ENCODE measurements at places on chromosomes 11 and 22.

GRCh38 chr11:95925011-95925410, 1.1 kb upstream of the MTMR2 start:
- DNase-seq = no peak

DNA sequence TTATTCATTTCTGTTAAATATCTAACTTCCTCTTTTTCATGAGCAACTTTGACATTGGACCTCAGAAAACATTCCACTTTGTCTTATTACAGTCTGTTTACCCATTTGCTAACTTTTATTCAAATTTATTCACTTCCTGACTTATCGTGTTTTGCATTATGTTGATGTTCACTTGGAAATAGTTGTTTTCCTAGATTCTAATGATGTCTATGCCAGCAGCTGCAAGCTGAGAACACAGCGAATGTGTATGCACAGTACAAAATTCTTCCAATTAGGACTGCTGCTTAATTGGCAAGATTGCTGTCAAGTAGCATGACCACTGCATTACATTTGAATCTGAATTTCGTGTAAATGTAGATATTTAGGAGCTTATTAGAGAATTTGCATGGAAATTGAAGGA, 61.5 kb upstream of the GRIA4 start:
- no peak for DNase-seq

DNA sequence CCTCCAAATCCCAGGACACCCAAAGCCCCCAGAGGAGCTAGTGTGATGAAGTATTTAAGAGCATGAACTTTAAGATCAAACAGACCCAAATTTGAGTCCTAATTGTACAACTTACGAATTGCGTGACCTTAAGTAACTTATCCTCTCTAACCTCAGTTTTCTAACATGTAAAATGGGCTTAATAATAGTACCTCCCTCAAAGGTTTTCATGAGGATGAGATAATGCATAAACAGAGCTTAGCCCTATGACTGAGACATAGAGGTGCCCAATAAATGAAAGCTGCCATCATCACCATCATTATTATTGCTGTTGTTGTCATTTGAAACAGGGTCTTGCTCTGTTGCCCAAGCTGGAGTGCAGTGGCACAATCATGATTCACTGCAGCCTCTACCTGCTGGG, 9.2 kb downstream of the SCN2B start:
- no peak for DNase-seq

GRCh38 chr11:72303179-72303578, 59.2 kb upstream of the PHOX2A start:
- DNase-seq = no peak

DNA sequence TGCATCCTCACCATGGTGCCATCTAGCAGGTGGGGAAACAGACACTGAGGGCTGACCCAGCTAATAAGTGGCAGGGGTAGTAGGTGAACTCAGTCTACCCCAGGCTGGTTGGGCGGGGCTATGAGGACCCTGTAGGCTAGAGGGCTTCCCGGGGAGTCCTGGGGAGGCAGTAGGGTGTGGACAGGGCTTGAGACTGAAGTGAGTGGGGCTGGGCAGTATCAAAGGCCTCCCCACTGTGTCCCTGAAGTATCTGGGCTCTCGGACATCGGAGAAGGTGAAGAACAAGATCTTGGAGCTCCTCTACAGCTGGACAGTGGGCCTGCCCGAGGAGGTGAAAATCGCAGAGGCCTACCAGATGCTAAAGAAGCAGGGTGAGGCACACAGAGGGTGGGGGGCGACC, 11.4 kb downstream of the GGA1 start:
- no peak for DNase-seq

DNA sequence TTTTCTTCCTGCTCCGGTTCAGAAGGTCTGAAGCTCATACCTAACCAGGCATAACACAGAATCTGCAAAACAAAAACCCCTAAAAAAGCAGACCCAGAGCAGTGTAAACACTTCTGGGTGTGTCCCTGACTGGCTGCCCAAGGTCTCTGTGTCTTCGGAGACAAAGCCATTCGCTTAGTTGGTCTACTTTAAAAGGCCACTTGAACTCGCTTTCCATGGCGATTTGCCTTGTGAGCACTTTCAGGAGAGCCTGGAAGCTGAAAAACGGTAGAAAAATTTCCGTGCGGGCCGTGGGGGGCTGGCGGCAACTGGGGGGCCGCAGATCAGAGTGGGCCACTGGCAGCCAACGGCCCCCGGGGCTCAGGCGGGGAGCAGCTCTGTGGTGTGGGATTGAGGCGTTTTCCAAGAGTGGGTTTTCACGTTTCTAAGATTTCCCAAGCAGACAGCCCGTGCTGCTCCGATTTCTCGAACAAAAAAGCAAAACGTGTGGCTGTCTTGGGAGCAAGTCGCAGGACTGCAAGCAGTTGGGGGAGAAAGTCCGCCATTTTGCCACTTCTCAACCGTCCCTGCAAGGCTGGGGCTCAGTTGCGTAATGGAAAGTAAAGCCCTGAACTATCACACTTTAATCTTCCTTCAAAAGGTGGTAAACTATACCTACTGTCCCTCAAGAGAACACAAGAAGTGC, 661 bp upstream of the MALAT1 start:
- peak; percentile 42 for DNase-seq

DNA sequence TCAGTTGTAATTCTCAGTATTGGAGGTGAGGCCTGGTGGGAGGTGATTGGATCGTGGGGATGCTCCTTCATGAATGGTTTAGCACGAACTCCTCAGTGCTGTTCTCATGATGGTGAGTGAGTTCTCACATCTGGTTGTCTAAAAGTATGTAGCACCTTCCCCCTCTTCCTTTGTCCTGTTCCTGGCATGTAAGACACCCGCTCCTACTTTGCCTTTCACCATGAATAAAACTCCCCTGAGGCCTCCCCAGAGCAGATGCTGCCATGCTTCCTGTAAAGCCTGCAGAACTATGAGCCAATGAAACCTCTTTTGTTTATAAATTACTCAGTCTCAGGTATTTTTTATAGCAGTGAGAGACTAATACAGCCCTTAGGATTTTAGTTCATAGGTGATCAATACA, 191.5 kb downstream of the MAML2 start:
- no peak for DNase-seq

- no peak for DNase-seq
Observed at GRCh38 chr11:35076201-35077100, 62.5 kb upstream of the CD44 start.

DNA sequence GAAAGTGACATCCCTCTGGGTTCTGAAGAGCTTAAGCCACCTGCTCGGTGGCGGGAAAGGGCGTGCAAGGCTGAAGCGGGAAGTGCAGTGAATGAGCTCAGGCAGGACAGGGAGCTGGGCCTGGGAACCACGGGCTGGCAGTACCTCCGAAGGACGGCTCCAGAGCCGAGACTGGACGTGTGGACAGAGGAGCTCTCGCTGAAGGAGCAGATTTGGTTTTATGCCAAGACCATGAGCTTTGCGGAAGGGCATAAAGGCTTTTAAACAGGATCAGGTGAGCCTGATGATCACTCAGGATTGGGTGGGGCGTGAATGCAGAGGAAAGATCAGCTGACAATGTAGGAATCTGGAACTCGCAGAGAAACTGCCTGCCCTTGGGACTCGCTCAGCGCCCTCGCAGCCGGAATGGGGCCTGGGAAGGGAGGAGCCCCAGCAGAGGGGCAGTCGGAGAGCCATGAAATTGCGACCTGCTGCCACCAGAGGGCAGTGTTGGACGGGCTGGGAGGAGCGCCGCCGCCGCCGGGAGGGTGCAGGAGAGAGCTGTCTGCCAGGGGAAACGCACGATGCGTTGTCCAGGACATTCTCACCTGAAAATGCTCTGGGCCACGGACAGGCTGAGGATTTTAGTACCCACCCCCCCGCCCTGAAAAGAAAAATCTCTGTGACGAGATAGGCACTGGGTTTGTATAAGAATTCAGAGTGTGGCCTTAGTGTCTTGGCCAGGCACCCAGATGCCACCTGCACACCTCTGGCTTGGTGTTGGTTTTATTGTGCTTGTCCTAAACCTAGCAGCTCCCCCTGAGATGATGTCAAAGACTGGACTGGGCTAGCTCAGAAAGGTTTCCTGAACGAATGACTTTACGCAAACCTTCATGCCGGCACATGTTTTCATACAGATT, 324.4 kb downstream of the NTM start:
- DNase-seq = no peak

DNA sequence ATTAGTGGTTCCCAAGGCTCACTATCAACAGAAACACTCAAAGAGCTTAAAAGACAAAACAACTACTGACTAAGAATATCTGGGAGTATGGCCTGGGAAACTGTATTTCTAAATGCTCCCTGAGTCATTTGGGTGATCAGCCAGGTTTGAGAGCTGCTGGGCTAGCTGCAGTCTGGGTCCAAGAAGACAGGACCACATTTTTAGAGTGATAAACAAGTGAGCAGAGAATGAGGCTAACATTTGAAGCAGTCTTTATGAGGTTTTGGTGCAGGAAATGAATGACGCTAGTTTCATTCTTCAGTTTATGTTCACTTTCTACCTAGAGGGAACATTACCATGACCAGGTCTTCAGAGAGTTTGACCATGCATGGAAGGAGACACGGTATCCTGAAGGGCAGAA, 97.7 kb downstream of the TEAD1 start:
- DNase-seq = no peak

DNA sequence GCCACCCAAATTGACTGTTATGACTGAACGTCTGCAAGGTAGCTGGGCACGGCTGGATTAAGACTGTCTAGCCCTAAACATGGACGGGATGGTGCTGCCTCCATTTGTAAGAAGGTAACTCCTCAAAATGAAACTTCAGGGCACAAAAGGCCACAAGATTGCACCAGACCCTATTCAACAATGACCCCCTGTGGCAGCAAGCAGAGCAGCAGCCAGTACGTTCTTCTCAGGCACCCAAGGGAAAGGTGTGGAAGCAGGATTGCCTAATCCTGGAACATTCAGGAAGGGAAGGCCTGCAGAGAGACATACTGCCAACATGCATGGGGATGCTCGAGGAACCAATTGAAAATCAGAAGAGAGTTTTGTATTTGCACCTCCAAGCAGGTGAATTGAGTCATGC, 4.5 kb upstream of the TBX10 start:
- DNase-seq = no peak

GRCh38 chr11:15113381-15113780, 1.3 kb upstream of the INSC start:
- no peak for DNase-seq

- DNase-seq = no peak
Observed at GRCh38 chr22:48744967-48745841, 1082.5 kb downstream of the BRD1 start.

- DNase-seq = no peak
Observed at GRCh38 chr22:25084405-25085107, 115.1 kb upstream of the CRYBB3 start.

- DNase-seq = no peak
Observed at GRCh38 chr22:46584081-46584921, 35.9 kb upstream of the GRAMD4 start.

DNA sequence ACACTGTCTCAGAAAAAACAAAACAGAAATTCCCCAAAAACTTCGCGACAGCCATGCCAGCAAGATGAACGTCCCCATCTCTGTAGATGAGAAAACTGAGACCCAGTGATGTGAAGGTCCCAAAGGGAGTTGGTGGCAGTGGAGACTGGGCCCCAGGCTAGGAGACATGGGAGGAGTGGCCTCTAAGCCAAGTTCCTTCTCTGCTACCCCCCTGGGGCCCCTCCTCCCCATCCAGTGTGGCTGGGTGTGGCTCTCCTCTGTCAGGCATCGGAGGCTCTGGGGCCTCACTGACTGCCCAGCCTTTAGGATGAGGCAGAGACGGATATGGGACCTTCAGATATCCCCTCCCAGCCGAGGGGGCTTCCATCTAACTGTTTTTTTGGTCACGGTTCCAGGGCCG, 9.8 kb downstream of the RELT start:
- no peak for DNase-seq

DNA sequence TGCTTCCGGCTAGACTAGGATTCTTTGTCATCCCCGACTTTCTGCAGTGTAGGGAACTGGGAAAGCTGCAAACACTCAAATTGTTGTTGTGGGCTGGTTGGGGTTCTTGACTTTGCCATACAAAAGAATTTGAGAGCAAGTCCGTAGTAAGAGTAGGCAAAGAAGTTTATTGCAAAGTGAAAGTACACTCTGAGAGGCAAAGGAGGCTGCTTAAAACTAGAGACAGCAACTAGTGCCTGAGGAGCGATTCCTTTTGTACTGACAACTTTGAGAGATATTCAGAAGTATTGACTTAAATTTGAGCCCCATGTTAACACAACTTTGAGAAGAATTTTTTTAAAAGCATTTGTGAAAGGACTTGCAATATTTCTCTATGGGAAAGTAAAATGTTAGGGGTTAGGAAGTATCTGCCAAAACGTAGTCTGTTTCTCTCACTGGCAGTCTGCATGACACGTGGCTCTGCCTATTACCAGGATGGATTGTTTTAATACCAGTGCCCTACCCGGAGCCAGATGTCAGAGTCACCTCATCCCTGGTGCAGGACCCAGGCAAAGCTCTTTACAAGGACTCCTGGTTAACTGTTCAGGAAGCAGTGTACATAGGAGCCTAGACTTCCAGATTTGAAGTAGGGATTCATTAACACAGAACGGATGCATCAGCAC, 85.0 kb upstream of the CLPB start:
- no peak for DNase-seq

- no peak for DNase-seq
Observed at GRCh38 chr22:22953791-22954190, 66.2 kb downstream of the IGLL5 start.

- no peak for DNase-seq
Observed at GRCh38 chr22:25197340-25197739, 2.3 kb upstream of the CRYBB3 start.

DNA sequence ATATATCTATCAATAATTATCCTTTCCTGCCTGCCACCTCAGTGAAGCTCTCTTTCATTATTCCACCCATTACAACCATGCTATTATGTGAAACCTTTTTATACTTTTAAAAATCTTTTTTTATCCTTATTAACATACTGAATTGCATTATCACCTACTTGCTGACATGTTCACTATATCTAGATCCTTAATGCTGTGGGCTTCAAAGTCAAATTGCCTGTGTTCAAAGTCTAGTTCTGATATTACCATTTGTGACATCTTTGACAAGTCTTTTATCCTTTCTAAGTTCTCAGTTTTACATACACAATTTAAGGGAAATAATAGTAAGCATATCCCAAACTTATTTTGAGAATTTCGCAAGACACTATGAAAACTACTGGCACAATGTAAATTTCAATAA, 2239.4 kb downstream of the LRRC4C start:
- DNase-seq = no peak

DNA sequence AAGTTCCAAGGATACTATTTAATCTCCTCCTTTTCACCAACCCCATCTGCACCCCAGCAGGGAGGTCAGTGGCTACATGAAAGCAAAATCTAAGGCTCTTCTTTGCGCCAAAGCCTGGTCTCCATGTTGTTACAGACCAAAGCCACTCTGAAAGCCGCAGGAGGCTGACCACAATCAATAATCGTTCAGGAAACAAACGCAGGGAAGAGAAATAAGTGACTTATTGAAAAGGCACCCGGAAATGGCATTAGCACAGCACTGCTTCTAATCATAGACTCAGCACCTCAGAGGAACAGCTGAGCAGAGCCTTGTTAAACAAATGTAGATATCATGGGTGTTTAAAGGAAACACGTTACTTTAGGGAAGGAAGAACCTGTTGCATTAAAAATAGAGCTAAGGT, 183.9 kb downstream of the KIRREL3 start:
- DNase-seq = no peak
